Panc1 (cell line): ENCODE measurements at places on chromosomes 12 and 14. TPM values are rescaled to one million over a fixed set of nuclear protein-coding genes. Genes with fewer than 3 reads are reported as not detected.

- H3K36me3 ChIP-seq = no peaks in the 10 kb centered on the region
- no peak overlapping the region for H3K27ac ChIP-seq
- no peaks in the 10 kb centered on the region for H3K27me3 ChIP-seq
- no peaks in the 10 kb centered on the region for H3K4me1 ChIP-seq
- H3K4me3 ChIP-seq = no peak overlapping the region
- DNase-seq = no peak
These were observed 11.9 kb upstream of the CIPC start for GRCh38 chr14:77086017-77086727.

DNA sequence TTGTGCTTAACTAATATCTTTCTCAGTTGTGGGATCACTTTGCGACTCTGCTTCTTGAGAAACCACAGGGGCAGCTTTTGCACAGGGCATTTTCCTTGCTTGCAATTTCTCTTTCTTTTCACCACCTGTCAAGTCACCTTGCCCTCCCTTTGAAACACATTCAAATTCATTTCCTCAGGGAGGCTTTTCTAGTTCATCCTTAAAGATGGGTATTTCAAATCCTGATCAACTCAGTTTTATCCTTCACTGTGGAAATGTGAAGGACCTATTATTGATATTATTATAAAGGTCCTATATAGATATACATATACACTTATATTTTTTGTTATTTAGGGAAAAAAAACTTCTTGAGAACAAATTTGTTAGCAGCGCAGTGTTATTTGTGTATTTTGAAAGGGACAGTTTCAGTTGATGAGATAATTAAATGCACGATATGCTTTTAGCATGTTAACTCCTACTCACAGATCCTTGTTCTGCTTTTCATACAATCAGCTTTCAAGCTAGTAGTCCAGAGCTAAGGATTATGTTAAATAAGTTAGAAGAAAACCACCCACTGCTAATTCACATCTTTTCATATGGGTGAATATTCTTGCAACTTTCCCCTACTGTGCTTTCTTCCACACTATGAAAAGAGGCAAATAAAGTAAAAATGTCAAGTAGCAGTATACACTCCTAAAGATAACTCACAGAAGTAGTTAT lies 501.4 kb upstream of the RGS6 start:
- no peaks in the 10 kb centered on the region for H3K36me3 ChIP-seq
- no peaks in the 10 kb centered on the region for H3K27me3 ChIP-seq
- H3K4me1 ChIP-seq = no peaks in the 10 kb centered on the region
- no peak for DNase-seq
- no peak overlapping the region for H3K27ac ChIP-seq

Gene SOAT2
- total RNA-seq = not detected

DNA sequence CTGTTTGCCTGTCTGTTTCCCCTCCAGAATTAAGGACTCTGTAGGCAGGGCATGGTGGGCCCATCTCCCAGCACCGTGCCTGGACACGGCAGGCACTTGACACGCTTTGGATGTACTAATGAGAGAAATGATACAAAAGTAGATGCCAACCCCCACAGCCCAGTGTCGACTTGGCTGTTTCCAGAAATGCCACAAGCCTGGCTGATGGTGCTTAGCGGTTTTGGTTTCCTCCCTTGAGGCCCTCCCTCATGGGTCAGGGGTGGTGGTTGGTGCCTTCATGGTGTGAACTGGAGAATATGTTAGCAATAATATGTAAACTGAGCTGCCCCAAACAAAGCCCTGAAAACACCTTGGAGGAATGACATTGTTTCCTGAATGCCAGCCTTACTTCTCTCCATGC lies 55.5 kb upstream of the ESRRB start:
- H3K27me3 ChIP-seq = peaks cover 4% of the 10 kb centered on the region
- no peaks in the 10 kb centered on the region for H3K4me1 ChIP-seq
- H3K36me3 ChIP-seq = no peaks in the 10 kb centered on the region
- no peak for DNase-seq
- H3K4me3 ChIP-seq = no peak overlapping the region
- H3K27ac ChIP-seq = no peak overlapping the region

- H3K4me1 ChIP-seq = no peaks in the 10 kb centered on the region
- no peak for DNase-seq
- no peaks in the 10 kb centered on the region for H3K36me3 ChIP-seq
- H3K4me3 ChIP-seq = no peak overlapping the region
- no peak overlapping the region for H3K27ac ChIP-seq
These were observed 163.5 kb downstream of the CCER1 start for GRCh38 chr12:90791445-90791844.

DNA sequence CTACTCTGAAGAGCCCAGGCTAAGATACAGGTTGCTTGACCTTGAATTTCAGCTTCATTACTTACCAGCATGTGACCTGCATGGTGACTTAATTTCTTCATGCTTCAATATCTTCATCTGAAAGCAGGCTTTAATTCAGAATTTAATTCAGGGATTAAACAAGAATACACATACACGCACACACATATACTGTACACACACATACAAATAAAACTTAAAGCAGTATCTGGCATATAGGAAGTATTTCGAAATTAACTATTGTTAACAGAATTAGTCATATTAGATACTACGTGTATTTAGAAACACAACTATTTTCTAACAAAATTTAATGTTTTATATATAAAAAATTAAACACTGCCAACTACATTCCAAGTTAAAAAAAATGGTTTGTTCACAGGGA lies 640.3 kb downstream of the SLC6A15 start:
- no peaks in the 10 kb centered on the region for H3K4me1 ChIP-seq
- no peak overlapping the region for H3K27ac ChIP-seq
- no peaks in the 10 kb centered on the region for H3K27me3 ChIP-seq

DNA sequence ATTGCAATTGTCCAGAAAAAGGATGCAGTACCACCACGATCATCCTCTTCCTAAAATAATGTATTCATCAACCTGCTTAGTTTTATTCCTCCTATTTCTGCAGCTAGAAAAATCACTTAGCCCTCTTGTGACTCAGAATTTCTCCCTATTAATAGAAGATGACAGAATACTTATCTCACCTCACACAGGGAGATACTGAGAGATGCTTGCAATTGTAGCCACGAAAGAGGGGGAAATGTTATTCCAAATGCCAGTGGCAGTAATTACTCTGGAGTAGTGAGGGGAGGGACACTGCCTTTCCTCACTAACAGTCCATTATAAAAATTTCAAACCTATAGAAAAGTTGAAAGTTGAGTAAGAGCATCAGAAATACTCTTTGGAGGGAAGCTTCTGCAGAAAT lies 11.8 kb upstream of the DUSP6 start:
- no peaks in the 10 kb centered on the region for H3K36me3 ChIP-seq
- H3K27me3 ChIP-seq = no peaks in the 10 kb centered on the region
- no peak for DNase-seq
- no peak overlapping the region for H3K27ac ChIP-seq
- H3K4me1 ChIP-seq = no peaks in the 10 kb centered on the region

Gene ST8SIA1
- 0.13 TPM for total RNA-seq
